ENCODE measurements at places on chromosomes 2 and 18.

DNA sequence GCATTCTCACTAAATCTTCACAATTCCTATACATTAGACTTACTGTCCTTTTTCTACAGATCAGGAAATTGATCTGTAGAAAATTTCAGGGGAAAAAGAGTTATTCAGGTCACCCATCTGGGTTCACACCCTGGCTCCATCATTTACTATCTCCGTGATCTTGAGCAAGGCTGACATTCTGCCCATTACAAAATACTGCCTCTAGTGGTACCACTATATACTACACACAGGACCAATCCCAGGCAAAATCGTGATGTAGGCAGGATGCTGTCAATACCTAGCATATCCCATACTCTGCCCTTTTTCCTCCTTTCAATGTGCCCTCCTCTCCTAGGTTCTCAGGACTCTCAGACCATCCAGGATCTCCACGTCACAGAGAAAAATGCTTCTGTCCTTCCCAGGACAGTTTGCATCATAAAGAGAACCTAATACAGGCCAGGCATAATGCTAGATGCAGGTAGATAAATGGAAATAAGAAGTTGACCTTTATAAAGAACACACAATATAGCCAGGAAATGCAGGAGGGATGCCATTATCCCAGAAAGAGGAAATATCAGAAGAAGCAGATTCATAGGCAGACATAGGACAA is 101.9 kb downstream of the CDH20 start:
- DNase-seq = peak; percentile 3

DNA sequence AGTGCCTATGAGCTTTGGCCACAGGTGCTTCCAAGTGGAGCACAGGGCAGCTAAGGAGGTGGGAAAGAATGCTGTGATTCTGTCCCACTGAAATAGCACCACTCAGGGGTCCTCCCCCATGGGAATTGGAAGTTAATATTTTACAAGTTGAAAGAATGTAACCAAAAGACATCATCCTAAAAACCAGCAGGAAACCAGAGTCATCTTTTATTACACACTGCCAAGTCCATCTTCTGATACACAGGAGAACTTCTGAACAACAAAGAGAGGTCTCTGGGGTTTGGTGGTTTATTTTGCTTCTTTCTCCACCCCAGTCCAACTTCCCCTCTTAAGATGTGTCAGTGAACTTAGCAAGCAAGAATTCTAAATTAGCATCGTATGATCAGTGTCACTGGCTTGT is 47.7 kb downstream of the COLEC12 start:
- no peak for DNase-seq

DNA sequence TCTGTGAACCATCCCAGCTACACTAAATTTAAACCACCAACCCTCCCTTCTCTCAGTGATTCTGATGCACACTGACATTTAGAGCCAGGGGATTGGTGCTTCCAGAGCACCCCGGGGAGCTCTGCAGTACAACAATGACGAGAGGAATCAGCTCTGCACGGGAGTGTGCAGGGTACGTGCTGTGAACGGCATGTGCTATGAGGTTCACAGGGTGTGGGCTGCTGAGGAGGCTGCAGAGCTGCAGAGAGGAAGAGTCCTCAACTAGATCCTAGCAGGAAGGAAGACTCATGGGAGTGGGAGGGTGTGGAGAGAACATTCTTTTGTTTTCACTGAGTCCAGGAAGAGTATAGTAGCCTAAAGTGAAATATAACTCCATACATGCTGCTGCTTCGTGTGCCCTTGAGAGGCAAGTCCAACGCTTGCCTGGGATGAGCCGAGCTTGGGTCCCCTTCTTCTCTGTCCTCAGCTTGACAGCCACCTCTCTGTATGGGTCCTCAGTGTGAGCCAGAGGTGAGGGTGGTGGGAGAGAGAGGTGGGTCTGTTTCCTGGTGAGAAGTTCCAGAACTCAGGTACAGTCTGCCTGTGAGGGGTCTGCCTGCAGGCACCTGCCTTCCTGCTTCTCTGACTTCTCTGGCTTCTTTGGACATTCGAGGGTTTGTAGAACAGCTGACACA is 118.8 kb downstream of the CTIF start:
- no peak for DNase-seq

GRCh38 chr2:118059919-118060478 is 28.3 kb upstream of the INSIG2 start:
- DNase-seq = no peak

DNA sequence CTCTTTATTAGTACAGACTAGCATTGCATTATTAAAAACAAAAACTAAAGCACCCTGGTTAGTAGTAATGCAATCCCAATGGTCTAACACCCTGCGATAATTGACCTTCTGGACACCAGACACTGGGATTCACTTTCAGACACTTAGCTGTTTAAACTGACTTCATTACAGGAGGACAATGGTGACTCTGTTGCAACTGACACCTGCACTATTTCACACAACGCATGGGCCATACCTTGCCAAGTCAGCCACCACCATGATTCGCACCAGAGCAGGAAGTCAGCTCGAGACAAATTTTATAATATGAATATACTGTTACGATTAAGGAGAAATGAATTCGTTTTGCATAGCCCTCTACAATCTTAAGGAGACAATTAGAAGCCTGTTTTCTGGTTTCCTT is 150.7 kb downstream of the MEIS1 start:
- no peak for DNase-seq

- DNase-seq = no peak
Observed at GRCh38 chr2:604854-605524, 72.2 kb downstream of the TMEM18 start.

DNA sequence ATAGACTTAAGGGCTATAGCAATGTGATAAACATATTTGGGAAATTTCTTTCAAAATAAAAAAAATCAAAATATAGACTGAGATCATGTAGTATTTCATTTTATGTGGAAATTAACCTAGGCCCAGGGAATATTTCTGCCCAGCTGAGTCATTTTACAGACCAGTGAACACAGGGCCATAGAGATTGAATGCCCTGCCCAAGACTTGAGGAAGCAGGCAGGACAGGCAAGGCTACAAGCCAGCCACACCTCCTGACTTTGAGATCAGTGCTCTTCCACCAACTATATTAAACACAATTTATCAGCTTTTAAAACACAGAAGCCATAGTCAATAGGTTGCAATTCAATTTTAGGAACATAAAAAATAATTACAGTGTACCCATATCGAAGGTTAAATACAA is 12.9 kb downstream of the CCDC148 start:
- no peak for DNase-seq

DNA sequence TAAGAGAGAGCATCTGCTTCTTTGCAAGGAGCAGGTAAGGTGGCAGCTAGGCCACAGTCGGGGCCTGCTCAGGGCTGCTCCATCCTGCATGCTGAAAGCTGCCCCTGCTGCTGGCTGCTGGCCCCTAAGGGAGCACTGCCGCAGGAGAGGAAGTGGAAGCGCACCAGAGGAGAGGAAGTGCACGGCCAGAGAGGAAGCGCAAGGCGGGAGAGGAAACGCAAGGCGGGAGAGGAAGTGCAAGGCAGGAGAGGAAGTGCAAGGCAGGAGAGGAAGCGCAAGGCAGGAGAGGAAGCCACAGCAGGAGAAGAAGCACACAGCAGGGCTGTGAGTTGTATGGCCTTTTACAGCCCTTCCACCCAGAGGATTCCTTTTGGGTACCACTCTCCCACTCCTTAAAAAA is 539.0 kb upstream of the TNP1 start:
- no peak for DNase-seq

All from BE2C (cell line).